ENCODE measurements at places on chromosomes 11 and 22.

GRCh38 chr11:85647078-85647477 is 689 bp upstream of the TMEM126A start:
- H3K27me3 ChIP-seq, result no peaks in the 10 kb centered on the region
- H3K4me1 ChIP-seq, result peaks cover 28% of the 10 kb centered on the region
- H3K36me3 ChIP-seq, result peaks cover 5% of the 10 kb centered on the region

- H3K36me3 ChIP-seq, result no peaks in the 10 kb centered on the region
- H3K4me3 ChIP-seq, result peak overlapping the region; percentile 59
- H3K4me1 ChIP-seq, result peaks cover 24% of the 10 kb centered on the region
- peaks cover 30% of the 10 kb centered on the region for H3K27me3 ChIP-seq
- no peak overlapping the region for H3K27ac ChIP-seq
Measured at GRCh38 chr11:46332568-46333393, 14.5 kb upstream of the DGKZ start.

DNA sequence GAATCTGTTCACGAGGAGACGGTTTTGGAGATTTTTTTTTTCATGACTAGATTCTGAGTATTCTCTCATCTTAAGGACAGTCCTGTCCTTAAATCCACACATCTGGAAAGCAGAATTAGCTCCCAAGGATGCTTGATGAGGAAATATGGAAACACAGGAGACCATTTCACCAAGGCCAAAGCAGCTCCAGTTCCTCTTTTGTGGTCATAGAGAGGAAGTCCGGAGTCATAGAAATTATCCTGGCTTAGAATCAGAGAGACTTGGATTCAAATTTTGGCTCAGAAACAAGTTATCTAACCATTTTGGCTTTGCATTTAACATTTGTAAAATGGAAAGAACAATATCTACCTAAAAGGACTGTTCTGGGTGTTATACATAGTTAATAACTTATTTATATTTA is 7.3 kb upstream of the TEAD1 start:
- no peak overlapping the region for H3K27ac ChIP-seq
- no peak for DNase-seq
- H3K36me3 ChIP-seq, result no peaks in the 10 kb centered on the region
- H3K27me3 ChIP-seq, result no peaks in the 10 kb centered on the region

DNA sequence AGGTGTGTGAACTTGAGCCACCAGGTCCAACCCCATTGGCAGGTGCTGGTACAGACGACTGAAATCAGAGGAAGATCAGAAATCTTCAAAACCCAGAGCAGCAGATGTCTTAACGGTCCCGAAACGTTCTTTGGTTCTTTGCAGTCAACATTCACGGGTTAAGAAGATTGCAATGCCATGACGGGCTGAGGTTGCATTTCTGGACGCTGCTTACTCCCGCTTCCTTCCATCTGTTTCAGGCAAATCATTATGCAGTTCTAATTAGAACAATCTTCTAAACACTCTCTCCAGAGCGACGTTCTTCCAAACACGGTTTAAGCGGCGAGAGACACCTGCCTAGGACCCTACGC is 492 bp upstream of the LUZP2 start:
- DNase-seq, result no peak
- H3K27me3 ChIP-seq, result peaks cover 16% of the 10 kb centered on the region
- H3K27ac ChIP-seq, result no peak overlapping the region
- H3K36me3 ChIP-seq, result no peaks in the 10 kb centered on the region

GRCh38 chr11:86202013-86202336 is 42.6 kb upstream of the EED start:
- no peak for DNase-seq
- peak overlapping the region; percentile 40 for H3K27ac ChIP-seq
- H3K4me1 ChIP-seq, result peaks cover 6% of the 10 kb centered on the region

DNA sequence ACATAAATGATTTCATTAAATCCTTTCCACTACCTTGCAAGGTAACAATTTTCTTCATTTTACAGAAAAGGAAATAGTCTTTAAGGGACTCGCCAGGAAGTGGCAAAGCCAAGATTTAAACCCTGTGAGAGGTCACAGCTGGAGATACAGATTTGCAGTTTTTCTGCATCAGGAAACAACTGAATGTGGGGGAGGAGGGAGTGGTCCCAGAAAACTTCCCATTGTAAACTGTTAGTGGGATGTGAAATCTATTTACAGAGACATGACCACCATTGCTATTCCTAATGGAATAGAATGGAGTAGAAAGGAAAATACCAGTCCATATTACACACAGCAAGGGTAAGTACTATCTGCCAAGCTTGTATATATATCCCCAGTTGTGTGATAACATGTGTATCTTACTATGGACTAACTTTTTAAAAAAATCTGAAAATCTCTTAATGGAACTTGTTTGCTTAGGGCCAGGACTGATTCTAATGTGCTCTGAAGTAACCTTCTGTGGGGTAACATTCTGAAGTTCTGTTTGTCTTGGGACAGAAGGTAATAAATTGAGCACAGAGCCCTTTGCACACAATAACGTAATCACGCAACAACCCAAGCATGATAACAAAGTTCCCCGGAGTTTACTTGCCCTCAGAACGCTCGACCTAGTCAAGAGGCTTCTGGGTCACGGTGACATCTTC is 10.9 kb upstream of the TSKU start:
- H3K27ac ChIP-seq, result peak overlapping the region; percentile 84
- peaks cover 75% of the 10 kb centered on the region for H3K4me1 ChIP-seq
- no peak for DNase-seq
- H3K27me3 ChIP-seq, result no peaks in the 10 kb centered on the region
- H3K36me3 ChIP-seq, result no peaks in the 10 kb centered on the region

DNA sequence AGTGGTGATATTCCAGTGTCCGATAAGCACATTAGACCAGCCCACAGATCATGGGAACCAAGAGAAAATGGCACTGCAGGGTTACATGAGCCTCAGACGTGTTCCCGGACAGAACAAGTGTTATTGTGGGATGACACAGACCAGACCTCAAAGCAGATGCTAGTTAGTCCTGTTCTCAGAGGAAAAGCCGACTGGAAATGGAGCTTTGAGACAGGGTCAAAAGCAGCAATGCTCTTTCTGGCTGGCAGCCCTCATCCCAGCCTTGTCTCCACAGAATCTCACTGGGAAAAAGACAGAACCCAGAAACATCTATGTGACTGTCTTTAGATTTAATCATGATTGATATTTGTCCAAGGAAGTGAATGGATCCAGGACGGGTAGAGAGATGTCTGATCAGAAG is 506.8 kb downstream of the INSC start:
- H3K4me3 ChIP-seq, result no peak overlapping the region
- no peaks in the 10 kb centered on the region for H3K36me3 ChIP-seq
- no peak for DNase-seq

DNA sequence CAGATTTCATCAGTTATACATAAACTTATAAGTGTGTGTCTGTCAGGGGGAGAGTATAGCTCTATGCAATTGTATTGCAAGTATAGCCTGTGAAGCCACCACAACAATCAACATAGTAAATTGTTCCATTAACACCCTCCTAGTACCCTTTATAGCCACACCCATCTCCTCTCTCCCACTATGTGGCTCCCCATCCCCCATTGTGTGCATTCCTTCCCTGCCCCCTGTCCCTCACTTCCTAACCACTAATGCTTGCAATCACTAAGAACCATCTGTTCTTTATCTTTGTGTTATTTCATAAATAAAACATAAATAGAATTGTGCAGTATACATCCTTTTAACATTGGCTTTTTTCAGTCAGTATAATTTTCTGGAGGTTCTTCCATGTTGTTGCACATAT is 83.1 kb upstream of the SLC5A12 start:
- H3K36me3 ChIP-seq, result no peaks in the 10 kb centered on the region
- H3K4me1 ChIP-seq, result no peaks in the 10 kb centered on the region
- H3K4me3 ChIP-seq, result no peak overlapping the region
- H3K27ac ChIP-seq, result no peak overlapping the region
- no peaks in the 10 kb centered on the region for H3K27me3 ChIP-seq
- DNase-seq, result no peak

DNA sequence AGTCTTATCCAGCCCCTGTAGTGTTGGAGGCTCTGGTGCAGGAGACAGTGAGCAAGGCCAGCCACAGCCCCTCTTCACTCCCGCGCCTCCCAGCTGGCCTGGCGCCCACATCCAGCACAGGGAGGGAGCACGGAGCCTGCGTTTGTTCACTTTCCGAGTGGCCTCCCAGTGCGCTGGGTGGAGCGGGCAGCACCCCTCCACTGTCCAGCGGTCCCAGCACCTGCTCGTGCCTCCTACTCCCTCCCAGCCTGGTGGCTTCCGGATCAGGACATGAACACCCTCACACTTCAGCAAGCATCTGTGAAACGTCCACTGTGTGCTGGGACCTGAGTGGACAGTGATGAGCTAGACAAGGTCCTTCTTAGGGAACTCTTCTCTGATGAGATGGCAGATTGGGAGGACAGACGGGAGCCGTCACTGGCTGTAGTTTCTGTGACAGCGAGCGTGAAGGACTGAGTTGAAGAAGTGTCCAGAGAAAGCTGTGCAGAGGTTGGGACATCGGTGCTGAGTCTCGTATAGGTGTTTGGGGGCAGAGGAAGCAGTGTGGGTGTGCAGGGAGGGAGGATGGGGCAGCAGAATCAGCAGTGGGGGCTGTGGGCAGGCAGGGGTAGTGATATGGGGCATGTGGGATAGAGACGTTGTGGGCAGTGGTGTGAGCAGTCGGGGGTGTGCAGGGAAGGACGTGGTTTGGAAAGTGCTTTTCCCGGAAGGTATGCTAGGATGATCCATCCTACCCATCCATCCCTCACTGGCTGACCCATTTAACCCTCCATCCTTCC is 256.8 kb downstream of the TBC1D22A start:
- H3K27ac ChIP-seq, result no peak overlapping the region
- DNase-seq, result no peak
- no peaks in the 10 kb centered on the region for H3K27me3 ChIP-seq
- H3K4me3 ChIP-seq, result no peak overlapping the region
- H3K36me3 ChIP-seq, result peaks cover 9% of the 10 kb centered on the region

GRCh38 chr22:45227645-45228400 is 12.9 kb downstream of the KIAA0930 start:
- H3K36me3 ChIP-seq, result no peaks in the 10 kb centered on the region
- peak overlapping the region; percentile 86 for H3K27ac ChIP-seq
- no peak overlapping the region for H3K4me3 ChIP-seq
- H3K4me1 ChIP-seq, result peaks cover 61% of the 10 kb centered on the region
- no peak for DNase-seq

- no peak overlapping the region for H3K4me3 ChIP-seq
- peaks cover 19% of the 10 kb centered on the region for H3K36me3 ChIP-seq
- no peak for DNase-seq
- H3K27me3 ChIP-seq, result no peaks in the 10 kb centered on the region
- H3K4me1 ChIP-seq, result peaks cover 28% of the 10 kb centered on the region
Measured at GRCh38 chr11:114221037-114221436, 75.2 kb upstream of the NNMT start.

GRCh38 chr22:39130152-39130704 is 22.3 kb downstream of the CBX7 start:
- no peak for DNase-seq
- peaks cover 9% of the 10 kb centered on the region for H3K4me1 ChIP-seq
- H3K27ac ChIP-seq, result no peak overlapping the region
- peaks cover 43% of the 10 kb centered on the region for H3K36me3 ChIP-seq

GRCh38 chr11:75035911-75036565 is 47.3 kb downstream of the NEU3 start:
- H3K27me3 ChIP-seq, result no peaks in the 10 kb centered on the region
- no peak for DNase-seq
- no peak overlapping the region for H3K4me3 ChIP-seq
- no peaks in the 10 kb centered on the region for H3K4me1 ChIP-seq
- H3K27ac ChIP-seq, result no peak overlapping the region

GRCh38 chr11:66881451-66881835 is 24.6 kb downstream of the LRFN4 start:
- no peaks in the 10 kb centered on the region for H3K27me3 ChIP-seq
- no peak overlapping the region for H3K4me3 ChIP-seq
- no peak for DNase-seq
- no peaks in the 10 kb centered on the region for H3K36me3 ChIP-seq

- no peaks in the 10 kb centered on the region for H3K4me1 ChIP-seq
- no peak overlapping the region for H3K4me3 ChIP-seq
- H3K27me3 ChIP-seq, result peaks cover 2% of the 10 kb centered on the region
- DNase-seq, result no peak
Measured at GRCh38 chr11:125188021-125188420, 23.5 kb downstream of the PKNOX2 start.

GRCh38 chr11:113184498-113184897 is 129.9 kb upstream of the TTC12 start:
- DNase-seq, result no peak
- no peak overlapping the region for H3K27ac ChIP-seq
- no peak overlapping the region for H3K4me3 ChIP-seq
- no peaks in the 10 kb centered on the region for H3K36me3 ChIP-seq

GRCh38 chr11:102451041-102451680 is 1.4 kb downstream of the TMEM123 start:
- H3K4me1 ChIP-seq, result peaks cover 60% of the 10 kb centered on the region
- peaks cover 4% of the 10 kb centered on the region for H3K36me3 ChIP-seq
- peak overlapping the region; percentile 97 for H3K27ac ChIP-seq
- peak overlapping the region; percentile 91 for H3K4me3 ChIP-seq
- DNase-seq, result no peak

DNA sequence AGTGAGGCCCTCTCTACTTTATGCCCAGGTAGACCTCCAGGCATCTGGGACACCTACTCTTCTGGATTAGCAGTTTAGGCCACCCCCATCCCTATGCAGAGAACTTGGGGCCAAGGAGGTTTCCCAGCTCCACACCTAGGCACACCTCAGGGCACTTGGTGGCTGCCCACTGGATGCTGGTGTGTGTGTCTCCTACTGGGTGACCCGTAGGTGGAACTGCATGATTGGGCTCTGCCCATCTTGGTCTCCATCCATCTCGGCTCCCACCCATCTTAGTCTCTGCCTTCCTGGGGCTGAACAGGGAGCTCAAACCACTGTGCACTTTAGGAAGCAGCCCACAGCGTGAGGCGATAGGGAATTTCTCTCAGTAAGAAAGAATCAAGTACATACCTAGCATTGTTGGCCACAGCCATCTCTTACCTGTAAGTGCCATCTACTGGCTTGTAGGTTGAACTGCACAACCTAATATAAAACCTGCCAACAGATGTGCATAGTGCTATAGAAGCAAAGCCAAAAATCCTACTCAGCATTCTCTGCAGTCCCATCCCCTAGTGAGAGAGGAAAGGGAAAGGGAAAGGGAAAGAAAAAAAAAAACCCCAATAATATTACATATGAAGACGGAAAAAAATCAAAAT is 61.6 kb upstream of the PTPN5 start:
- no peak overlapping the region for H3K4me3 ChIP-seq
- DNase-seq, result no peak
- no peaks in the 10 kb centered on the region for H3K36me3 ChIP-seq
- H3K4me1 ChIP-seq, result no peaks in the 10 kb centered on the region
- H3K27me3 ChIP-seq, result no peaks in the 10 kb centered on the region

Measured in suprapubic skin (tissue), 4 donors.